Common myeloid progenitor, CD34-positive (primary cell): ENCODE measurements at places on chromosomes 11 and 22.

DNA sequence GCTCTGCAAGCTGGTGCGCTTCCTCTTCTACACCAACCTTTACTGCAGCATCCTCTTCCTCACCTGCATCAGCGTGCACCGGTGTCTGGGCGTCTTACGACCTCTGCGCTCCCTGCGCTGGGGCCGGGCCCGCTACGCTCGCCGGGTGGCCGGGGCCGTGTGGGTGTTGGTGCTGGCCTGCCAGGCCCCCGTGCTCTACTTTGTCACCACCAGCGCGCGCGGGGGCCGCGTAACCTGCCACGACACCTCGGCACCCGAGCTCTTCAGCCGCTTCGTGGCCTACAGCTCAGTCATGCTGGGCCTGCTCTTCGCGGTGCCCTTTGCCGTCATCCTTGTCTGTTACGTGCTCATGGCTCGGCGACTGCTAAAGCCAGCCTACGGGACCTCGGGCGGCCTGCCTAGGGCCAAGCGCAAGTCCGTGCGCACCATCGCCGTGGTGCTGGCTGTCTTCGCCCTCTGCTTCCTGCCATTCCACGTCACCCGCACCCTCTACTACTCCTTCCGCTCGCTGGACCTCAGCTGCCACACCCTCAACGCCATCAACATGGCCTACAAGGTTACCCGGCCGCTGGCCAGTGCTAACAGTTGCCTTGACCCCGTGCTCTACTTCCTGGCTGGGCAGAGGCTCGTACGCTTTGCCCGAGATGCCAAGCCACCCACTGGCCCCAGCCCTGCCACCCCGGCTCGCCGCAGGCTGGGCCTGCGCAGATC lies 16.5 kb downstream of the P2RY2 start:
- no peak for DNase-seq

DNA sequence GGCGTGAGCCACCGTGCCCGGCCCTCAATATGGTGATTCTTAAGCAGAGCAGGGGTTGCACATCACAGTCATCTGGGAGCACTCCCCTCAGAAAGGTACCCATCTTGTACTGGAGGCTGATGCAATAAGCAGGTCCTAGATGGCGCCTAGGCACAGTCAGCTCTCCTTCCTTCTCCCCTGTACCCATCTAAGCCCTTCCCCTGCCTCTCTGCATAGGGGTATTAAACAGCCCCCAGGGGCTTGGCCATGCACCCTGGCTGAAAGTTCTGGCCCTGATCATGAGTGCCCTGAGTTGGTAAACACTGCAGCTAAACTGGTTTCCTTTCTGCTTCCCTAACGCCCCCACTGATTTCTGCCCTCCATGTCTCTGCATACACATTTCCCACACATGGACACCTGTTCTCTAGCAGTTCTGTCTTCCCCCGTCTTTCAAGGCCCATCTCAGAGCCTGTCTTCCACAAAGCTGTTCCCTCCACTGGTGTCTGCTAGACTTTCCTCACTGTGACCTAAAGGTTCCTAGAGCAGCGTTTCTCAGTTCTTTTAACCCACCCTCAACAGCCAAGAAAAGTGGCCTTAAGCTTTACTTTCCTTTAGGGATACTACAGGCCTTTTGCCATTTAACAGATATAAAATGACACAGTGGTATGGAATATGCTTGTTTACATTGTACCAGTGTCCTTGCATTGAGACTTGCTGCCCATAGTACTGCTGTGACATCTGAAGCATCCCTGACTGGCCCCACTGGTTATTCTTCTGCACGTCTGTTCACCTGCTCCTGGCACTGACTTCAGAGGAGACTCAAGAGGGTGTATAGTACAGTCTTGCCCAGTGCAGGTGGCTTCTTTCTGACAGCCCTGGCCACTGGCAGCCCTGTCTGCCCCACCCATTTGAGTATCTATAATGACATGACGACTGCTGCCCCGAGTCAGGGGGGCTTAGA lies 15.6 kb downstream of the UBE2L3 start:
- DNase-seq: no peak

GRCh38 chr22:31530823-31531195 lies 34.5 kb downstream of the SFI1 start:
- no peak for DNase-seq

DNA sequence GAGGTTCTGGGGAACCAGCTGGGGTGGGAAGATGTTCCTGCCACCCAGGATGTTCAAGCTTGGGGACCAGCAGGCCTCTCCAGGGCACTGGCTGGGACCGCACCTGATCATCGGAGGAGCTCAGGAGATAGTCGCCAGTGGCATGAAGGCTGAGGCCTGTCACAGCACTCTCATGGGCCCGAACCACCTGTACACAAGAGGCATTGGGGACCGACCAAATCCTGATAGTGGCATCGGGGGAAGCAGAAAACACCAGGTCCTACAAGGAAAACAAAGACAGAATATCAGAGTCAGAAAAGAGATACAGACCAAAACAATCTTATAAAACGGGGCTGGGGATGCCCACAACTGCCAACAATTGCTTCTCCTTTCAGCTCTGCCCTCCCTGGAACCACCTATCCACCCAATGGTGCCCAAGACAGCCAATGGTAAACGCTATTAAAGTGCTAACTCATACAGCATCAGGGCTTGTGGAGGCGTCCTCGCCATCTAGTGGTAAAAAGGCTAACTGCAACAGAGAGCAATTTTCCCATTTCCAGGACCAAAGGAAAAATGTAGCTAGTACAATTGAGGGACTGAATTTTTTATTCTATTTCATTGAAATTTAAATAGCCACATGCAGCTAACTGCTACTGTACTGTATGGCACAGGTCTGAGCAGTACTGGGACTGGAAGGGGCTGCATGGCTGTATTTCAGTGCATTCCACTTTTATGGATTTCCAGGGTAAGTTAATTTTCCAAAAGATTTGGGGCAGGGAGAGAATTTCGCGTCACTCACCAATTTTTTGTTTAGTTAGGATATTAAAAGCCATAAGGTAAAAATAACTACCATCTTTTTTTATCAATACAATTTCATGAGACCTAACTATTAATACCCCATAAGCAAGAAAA lies 7.1 kb downstream of the PRPF19 start:
- peak; percentile 94 for DNase-seq

- DNase-seq: no peak
These were observed 20.6 kb upstream of the RPS13 start for GRCh38 chr11:17098038-17098437.

DNA sequence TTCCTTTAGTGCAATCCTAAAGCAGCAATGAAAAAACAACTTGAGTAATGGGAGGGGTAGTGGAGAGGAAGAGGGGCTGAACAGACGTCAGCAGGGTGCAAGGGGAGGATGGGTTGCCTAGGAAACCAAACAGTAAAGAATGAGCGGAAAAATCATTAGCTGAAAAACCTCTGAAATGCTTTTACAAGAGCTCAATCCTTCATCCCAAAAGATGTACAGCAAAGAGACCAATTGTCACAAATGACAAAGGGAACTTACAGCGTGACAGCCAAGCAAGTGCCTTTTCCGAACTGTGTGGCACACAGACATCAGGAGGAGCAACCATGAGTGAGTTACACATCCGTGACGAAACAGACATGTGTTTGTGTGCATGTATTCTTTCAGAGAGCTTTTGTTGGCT lies 104.6 kb downstream of the SIK3 start:
- DNase-seq: peak; percentile 86

- peak; percentile 46 for DNase-seq
These were observed 44.5 kb downstream of the RAB6A start for GRCh38 chr11:73716153-73717056.

DNA sequence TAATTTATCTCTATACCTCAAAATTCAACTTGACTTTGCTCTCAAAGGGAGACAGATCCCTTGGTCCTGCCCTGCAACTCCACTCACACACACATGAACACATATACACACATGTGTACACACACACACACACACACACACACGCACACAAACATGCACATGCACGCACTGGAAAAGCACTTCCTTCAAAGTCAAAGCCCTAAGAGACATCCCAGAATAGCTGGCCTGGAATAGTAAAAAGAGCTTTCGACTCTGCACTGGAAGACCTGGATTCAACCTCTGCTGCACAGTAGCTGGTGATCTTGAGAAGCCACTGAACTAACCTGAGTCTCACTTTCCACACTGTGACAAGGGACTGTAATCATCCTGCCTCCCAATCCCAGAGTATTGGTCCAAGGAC lies 26.8 kb downstream of the TENM4 start:
- no peak for DNase-seq

- no peak for DNase-seq
These were observed 125.8 kb downstream of the DDX10 start for GRCh38 chr11:108790501-108791299.

GRCh38 chr11:108870373-108871020 lies 205.6 kb downstream of the DDX10 start:
- DNase-seq: no peak

DNA sequence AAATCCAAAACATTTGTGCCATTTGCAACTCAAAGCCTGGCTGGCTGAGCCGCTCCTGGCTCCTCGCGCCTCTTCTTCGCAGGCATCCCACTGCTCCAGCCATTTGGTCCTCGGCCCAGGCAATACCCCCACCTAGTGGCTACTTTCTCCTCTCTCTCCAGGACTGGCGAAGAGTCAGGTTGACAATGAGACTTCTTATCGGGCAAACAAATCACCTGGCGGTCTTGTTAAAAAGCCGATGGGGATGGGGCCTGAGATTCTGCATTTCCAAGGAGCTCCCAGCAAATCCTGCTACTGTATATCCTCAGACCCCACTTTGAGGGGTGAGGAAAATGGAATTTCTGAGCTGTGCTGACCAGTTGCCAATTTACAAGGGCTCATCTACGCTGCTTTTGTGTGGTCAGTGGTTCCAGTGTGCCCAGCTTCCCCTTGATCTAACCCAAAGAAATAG lies 89.0 kb downstream of the ISX start:
- DNase-seq: peak; percentile 45

- DNase-seq: no peak
These were observed 98.2 kb downstream of the NTM start for GRCh38 chr11:131468565-131468964.

GRCh38 chr11:2310073-2310785 lies 8.4 kb downstream of the TSPAN32 start:
- DNase-seq: no peak

DNA sequence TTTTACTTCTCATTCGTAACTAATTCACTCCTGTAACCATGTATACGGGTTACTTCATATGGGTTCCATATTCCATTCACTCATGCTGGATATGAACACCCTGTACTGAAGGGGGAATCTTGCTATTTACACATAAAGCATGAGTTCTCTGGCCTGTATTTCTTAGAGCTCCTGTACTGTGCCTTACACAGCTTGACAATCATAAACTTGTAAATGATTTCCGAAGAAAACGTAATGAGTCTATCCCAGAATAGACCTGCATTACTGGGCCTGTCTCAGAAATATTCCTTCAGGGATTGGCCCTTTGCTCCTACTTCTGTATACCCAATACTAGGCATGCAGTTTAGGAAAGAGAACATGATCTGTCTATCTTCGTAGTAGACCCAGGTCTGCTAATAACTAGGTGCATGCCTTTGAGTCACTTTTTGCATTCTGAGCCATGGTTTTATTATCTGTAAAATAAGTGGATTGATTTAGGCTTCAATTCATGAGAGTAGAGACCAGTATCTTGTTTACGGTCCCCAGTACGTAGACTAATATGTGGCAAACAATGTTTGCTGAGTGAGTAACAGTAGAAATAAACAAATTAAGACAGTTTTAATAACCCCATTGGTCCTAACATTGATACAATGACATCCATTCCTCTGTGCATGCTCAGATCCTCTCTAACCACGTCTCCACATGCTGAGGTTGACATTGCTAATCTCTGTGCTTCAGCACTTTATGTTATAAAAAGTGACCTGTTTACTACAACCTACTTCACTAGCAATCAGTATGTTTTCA lies 1.2 kb downstream of the CCDC34 start:
- DNase-seq: no peak

DNA sequence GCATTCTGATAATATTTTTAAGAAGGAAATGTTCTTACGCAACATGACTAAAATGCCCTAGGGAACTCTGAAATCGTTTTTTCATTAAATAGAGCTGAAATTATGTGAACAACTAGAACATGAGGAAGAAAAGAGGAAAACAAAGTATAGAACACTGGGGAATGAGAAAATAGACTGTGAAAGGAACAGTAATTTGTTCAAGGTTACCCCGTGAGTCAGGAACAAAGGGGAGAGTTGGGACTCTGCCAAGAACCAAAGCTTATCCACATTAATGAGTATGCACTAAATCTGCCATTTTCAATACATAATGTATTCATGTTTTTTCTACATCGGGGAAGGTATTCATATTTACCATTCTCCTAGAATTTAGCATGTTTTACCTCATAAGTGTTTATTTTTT lies 961.8 kb upstream of the CCDC90B start:
- DNase-seq: no peak

GRCh38 chr11:45298718-45299117 lies 12.6 kb upstream of the SYT13 start:
- DNase-seq: no peak

- DNase-seq: no peak
These were observed 5.6 kb downstream of the SLC29A2 start for GRCh38 chr11:66365711-66366619.
